ENCODE measurements at places on chromosomes 5 and 9.
A peak's percentile ranks its signal among the peaks of the same experiment; 100 is the strongest.

GRCh38 chr5:61822584-61822983 is 483.4 kb upstream of the KIF2A start:
- DNase-seq: no peak

GRCh38 chr5:176700239-176700847 is 53.1 kb downstream of the TSPAN17 start:
- DNase-seq: peak; percentile 38

DNA sequence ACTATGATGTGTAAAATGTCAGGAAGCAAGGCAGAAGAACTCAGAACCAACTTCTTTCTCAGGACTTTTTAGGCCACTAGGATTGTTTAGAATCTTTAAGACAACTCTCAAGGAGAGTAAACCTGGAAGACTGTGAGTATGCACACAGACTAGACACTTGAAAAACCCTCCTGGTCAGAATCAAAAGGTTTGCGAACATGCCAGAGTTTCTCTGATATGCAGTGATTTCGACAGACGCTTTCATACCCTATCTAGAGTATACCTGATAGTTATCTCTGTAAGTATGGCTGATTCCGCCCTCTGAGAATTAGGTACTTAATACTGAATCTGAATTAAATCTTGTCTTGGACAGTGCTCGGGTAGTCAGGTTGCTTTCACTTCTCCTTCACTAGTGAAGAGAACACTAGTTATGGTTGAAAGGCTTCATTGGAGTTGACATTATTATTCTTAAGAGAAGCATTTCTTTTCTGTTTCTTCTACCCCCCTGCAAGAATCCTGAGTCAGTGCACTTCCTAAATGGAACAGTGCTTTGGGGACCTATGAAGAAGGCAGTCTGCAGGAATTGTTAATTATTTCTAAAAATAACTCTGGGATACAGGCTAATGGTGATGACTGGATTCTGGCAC is 158.1 kb downstream of the HACD4 start:
- no peak for DNase-seq

DNA sequence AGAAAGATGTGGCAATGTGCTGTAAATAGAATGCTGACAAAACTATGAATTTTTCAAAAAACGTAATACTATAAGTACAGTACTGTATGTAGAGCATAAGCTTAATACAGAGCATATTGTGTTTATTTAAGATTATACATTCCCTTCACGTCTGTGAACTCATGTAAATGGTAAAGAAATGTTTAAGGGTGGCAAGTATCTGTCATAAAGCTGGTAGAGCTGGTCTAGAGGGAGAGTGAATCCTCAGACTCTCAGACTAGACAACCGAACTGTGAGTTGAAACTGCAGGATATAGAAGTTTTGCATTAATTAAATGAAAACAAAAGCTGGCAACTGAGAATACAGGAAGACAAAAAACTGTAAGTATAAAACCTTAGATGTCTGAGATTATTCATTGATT is 87.3 kb upstream of the ANXA1 start:
- DNase-seq: no peak

- DNase-seq: no peak
These were observed 363.7 kb downstream of the IRX2 start for GRCh38 chr5:2387634-2388325.

DNA sequence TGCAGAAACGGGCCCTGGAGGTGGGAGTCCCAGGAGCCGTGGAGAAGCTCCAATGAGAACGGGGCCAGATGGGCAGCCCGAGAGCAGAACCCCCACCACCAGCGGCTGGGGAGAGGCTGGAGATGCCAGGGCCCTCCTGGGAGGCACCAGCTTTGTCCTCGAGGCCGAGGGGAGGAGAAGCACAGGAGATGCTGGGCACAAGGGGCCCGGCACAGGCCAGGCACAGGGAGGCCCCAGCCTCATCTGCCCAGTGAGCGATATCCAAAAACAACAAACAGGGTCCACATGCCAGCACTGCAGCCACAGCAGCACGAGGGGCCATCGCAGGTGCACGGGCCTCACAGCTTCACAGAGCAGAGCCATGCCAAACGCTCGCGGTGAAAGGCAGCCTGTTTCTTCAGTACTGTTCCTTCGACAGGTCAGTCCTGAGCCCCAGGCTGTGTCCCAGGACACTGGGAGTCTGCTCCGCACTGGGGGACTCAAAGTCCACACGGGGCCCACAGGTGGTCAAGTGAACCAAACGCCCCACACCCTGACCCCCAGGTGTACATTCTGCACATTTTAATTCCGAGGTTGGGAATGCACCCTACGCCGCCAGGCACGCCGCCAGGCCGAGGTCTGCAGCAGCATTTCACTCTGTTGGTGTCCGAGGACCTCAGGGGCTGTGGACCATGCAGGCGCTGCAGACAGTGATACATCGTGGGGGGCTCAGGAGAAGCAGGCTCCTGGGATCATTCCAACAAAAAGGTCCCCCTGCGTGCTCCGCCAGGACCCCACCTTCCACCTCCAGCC is 9.5 kb downstream of the LPCAT1 start:
- no peak for DNase-seq

DNA sequence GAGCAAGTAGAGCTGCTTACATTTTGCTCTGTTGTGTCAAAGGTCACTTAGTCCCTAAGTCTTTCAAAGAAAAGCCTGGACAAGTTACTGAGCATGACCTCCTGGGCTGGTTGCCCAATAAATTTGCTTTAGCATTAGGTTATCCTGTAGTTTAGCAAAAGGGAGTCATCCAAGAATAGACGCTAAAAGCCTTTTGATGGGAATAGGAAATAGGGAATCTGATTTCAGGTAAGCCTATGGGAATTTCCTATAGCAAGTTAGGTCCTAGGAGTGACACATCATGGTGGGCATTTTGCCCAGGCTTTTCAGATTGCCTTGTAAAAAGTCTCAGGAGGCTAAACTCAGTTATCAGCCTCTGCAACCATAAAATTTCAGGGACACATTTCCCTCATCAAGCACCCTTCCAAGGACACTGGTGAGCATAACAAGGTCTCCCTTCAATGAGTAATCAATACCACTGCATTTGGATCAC is 67.6 kb upstream of the RANBP3L start:
- peak; percentile 25 for DNase-seq

DNA sequence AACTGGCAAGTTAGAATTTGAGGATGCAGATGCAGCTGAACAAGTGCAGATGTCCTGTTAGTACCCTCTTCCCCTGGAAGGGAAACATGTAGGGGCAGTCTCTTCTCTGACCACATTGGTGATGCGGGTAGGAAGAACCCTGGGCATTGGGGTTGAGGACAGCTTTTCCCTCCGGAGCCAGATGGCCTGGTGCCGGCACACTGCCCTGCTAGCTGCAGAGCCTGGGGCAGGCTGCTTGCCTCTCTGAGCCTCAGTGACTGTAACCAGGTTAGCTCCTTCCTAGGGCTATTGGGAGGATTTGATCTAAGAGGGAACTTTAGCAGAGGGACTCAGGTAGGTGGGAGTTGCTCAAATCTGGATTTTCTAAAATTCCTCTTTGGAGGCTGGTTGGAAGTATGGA is 148.4 kb downstream of the HSPA4 start:
- no peak for DNase-seq

- DNase-seq: peak; percentile 51
These were observed 486 bp downstream of the NPDC1 start for GRCh38 chr9:137045294-137046087.

GRCh38 chr9:86782831-86783230 is 164.5 kb downstream of the GAS1 start:
- DNase-seq: no peak

GRCh38 chr5:125033602-125034001 is 287.2 kb upstream of the ZNF608 start:
- DNase-seq: no peak

GRCh38 chr5:30676223-30676840 is 517.2 kb upstream of the CDH6 start:
- DNase-seq: no peak

DNA sequence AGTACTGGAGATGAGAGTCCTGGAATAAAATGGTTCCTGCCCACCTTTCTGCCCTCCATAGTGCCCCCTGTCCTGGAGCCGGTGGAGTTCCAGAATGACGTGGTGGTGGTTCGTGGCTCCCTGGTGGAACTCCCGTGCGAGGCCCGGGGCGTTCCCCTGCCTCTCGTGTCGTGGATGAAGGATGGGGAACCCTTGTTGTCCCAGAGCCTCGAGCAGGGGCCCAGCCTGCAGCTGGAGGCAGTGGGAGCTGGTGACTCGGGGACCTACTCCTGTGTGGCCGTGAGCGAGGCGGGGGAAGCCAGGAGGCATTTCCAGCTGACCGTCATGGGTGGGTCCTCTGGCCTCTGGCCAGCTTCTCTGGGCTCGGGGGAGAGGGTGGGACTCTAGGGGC is 51.1 kb upstream of the ASS1 start:
- DNase-seq: no peak

DNA sequence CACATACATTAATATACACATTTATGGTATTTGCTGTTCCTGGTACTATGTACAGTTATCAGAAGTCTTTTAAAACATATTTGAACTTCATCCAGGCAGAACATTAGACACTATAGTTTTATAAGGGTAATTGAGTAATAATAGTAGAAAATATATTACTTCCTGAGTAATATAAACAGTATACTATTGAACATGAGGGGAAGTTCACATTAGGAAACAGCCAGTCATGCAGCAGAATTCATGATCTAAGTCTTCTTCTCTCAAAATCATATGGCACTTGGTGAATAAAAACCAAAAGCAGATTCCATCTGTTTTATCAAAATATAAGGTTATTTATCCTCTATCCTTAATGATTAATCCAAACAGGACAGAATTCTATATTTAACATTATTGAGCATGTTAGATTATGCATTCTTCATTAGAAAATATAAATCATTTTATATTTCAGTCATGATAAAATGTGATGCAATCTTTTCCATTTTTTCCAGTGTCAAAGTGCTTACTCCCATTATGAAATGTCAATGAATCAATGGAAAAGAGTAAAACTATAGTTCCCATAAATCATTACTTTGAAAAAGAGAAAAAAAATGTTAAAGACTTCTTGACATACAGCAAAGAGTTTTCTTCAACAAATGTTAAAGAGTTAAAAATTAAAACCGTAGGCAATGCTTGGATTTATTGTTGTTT is 584.3 kb upstream of the TUSC1 start:
- no peak for DNase-seq

- peak; percentile 17 for DNase-seq
These were observed 25.4 kb upstream of the SNX18 start for GRCh38 chr5:54492178-54492577.

DNA sequence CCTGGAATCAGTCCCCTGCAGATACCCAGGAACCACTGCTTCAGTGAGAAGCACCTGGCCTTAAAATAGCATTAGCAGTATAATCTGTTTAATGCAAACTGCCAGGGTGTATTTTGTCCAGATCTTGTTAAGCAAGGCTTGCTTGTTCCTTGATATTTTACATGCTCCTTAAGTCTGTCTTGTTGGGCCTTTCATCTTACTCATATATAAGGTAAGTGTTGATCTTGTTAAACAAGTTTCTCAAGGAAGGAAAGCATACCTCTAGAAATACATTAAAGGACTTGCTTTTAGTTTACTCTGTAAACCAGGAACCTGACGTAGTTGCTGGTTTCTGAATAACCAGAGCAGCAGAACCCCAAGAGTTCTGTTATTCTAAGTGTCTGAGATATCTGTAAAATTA is 13.7 kb downstream of the HSPA4 start:
- no peak for DNase-seq

DNA sequence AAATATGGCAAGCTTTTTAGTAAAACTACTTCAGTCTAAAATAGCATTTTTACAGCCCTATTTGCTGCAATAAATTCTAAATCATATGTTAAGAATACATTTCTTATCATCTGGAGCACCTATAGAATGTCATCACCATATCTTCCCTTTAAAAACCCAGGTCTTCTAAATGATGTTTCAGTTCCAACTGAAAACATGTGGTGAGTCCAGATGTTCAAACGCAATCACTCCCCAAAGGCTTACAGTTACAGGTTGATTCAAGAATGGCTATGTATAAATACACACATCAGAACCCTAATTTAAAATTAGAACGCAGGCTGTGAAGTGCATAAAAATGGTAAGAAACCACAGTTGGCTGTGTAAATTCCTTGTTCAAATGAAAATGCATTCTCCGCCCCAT is 796.3 kb downstream of the MAT2B start:
- no peak for DNase-seq

DNA sequence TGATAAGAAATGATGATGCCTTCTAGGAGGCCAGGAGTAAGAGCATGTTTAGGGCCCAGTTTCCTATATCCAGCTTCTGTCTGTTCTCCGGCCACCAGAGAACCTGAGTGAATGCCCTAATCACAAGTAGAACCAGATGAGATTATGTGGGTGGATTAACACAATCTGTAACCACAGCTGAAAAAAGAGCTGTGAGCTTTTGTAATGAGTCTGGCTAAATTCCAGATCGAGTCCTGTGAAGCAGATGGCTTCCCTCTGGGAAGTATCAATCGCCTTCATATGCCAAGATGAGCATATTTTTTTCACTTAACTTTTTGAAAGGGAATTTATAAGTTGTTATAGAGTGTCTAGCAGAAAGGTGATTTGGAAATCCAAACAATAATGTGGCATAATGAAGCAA is 99.8 kb downstream of the NNT start:
- DNase-seq: peak; percentile 80

DNA sequence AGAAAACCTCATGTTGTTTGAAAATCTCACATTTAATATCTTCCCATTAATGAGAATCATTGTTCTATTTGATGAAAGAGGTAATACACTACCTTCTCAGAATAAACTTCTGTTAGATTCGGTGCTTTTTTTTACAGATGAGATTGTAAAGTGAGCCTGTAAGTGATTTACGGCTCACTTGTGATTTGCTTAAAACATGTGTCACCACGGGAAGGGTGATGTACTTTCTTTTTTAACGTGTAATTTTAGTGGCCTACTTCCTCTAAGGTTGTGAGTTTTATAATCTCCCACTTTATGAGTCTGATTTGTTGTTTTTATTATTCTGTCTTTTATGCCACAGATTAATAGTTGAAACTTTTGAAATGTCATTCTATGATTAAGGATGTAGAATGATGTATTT is 15.9 kb downstream of the ANXA1 start:
- no peak for DNase-seq

Measured in A673 (cell line).